Activated CD8-positive, alpha-beta T cell treated with anti-CD3 and anti-CD28 coated beads for 36 hours (primary cell): ENCODE measurements at places on chromosomes 5 and 9.

- no peak for DNase-seq
Observed at GRCh38 chr5:174610968-174611367, 113.4 kb upstream of the MSX2 start.

GRCh38 chr9:134335061-134335460, 8.8 kb downstream of the RXRA start:
- DNase-seq, result no peak

DNA sequence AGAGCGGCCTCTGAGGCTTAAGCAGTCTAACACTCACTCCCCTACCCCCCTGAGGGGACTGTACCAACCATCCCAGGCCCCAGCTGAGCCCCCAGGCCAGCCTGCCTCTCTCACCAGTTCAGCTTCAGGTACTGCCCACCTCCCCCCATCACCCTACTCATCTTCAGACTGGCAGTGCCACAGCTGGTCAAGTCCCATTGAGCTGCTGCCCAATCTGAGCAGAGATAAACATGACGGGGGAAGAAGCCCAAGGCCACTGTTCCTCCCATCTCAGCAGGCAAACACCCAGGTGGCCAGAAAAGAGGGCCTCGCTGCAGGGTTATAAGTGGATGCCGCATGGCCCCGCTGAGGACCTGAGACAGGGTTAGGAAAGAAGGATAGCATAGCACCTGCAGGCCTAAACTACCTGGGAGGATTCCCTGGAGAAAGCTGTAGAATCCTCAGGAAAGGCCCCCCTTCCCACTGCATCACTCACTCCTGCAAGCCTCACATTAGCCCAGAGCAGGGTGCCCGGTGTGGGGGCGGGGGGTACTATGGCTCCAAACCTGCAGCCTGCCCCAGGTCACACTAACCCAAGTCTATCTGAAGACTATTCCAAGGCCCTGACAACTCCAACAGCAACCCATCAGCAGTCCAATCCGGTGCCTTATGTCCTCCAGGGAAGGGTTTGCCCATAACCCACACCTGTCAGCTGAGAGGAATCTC, 3.6 kb downstream of the B4GALT1 start:
- DNase-seq, result peak; percentile 30

DNA sequence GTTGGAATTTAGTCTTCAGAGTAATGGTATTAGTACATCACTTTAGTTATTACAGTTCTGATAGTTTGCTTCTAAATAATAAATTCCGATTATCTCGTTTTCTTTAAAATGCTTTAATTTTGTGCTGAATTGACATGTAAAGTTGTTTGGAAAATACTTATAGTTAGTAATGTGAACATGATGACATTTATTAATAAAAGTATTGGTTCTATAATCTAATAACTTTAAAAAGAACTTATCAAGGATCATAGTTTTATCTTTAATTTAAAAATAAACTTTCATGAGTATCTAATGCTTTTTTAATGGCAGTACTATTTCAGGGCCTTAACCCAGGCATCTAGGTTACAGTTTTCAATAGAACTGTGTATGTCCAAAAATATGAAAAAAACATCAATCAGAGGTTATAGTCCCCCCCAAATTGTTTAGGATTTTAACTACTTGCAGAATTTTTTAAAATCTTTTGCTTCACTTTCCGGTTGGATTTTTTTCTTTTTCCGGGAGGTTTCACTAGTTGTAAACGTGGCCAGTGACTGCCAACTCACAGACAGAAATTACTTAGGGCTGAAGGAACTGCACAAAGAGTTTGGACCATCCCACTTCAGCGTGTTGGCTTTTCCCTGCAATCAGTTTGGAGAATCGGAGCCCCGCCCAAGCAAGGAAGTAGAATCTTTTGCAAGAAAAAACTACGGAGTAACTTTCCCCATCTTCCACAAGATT, 680 bp downstream of the GPX8 start:
- no peak for DNase-seq

- no peak for DNase-seq
Observed at GRCh38 chr5:90613459-90613858, 54.9 kb downstream of the ADGRV1 start.

- no peak for DNase-seq
Observed at GRCh38 chr5:164412531-164412930, 907.1 kb downstream of the MAT2B start.

GRCh38 chr5:133469846-133470245, 142.5 kb downstream of the FSTL4 start:
- no peak for DNase-seq

DNA sequence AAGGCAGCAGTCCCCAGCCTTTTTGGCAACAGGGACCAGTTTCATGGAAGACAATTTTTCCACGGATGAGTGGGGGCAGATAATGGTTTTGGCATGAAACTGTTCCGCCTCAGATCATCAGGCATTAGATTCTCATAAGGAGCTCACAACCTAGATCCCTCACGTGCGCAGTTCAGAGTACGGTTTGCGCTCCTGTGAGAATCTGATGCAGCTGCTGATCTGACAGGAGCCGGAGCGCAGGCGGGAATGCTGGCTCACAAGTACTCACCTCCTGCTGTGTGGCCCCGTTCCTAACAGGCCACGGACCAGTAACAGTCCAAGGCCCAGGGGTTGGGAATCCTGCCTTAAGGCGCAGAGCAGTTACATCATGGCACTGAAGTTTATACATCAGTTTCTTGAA, 3.3 kb upstream of the BRD3 start:
- DNase-seq, result no peak

DNA sequence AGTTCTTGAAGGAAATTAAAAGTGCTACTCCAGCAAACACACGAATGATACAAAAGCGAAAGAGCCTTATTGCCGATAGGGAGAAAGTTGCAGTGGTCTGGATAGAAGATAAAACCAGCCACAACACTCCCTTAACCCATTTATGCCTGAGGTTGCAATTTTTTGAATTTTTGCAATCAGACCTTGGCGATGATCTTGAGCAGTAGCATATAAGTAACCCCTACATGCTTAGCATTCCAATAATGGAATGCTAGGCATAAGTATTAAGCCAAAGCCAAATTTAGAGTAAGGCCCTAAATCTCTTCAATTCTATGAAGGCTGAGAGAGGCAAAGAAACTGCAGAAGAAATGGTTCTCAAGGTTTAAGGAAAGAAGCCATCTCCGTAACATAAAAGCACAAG, 153.5 kb downstream of the SLC28A3 start:
- no peak for DNase-seq

GRCh38 chr5:28779161-28779754, 1740.9 kb upstream of the CDH9 start:
- no peak for DNase-seq

- peak; percentile 56 for DNase-seq
Observed at GRCh38 chr5:1763548-1763911, 36.1 kb downstream of the MRPL36 start.

DNA sequence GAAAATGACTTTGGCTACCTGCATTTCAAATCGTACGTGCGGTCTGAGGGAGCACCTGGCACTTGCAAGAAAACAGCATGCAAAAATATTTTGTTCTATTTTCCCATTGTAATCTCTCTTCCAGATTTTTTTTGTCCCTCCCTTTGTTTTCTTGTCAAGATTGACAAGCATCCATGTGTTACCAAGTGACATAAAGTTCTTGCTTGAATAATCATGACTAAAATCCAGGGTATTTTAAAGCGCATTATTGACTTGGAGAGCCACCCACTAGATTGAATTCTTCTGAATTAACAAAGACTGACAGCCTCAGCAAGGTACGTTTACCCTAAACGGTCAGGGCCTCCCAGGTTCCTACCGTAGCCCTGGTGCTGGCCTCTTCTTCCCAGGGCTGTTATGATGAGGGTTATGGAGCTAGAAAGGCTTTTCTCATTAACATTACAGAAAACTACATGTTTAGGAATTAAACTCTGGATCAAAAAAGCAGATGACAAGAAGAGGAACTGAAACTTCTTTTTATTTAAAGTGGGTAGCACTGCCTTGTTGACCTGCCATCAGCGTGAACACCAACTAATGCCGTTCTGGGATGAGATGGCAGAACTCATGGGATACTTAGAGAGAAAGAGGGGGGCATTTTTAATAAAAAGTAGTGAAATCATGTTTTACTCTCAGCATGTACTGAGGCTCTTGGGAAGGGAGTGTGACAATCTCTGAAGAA, 297.0 kb downstream of the EFNA5 start:
- DNase-seq, result no peak
